ENCODE measurements at places on chromosomes 12 and 14.

DNA sequence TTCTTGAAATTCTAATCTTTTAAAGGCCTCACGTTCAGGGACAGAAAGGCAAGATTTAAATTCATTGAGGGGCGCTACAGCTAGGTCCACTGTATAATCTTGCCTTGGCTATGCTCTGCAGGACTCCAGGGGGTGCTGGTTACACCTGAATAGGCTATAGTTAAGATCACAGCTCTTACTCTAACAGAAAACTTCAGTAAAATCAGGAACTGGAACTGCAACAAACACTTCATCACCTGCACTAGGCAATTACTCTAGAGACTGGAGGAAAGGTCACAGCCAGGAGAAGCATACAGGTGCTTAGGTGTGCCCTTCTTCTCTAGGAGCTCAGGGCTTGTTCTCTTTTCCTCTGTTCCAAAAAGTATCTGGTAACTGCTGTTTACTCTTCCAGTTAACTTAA is 20.9 kb downstream of the SLCO1C1 start:
- DNase-seq, result no peak

DNA sequence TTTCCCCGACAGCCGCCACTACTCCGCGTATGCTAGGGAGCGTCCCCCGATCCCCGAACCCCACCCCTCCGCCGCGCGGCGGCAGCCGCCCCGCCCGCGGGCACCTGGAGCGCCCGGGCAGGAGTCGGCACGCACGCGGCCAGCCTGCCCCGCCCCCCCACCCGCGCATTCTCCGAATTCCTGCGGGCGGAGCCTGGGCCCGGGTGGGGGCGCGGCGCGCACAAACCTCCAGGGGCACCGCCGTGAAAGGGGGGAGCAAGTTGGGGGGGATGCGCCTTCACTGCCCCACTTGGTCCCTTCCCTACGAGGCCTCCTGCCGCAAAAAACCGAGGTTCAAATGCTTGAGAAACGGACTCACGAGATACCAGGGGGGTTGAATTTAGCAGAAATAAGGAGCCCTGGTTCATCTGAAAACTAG is 1.7 kb downstream of the AJUBA start:
- DNase-seq, result no peak

- DNase-seq, result no peak
Observed at GRCh38 chr14:37625597-37626595, 30.5 kb downstream of the TTC6 start.

GRCh38 chr12:2970744-2971143 is 11.5 kb downstream of the TEAD4 start:
- no peak for DNase-seq

DNA sequence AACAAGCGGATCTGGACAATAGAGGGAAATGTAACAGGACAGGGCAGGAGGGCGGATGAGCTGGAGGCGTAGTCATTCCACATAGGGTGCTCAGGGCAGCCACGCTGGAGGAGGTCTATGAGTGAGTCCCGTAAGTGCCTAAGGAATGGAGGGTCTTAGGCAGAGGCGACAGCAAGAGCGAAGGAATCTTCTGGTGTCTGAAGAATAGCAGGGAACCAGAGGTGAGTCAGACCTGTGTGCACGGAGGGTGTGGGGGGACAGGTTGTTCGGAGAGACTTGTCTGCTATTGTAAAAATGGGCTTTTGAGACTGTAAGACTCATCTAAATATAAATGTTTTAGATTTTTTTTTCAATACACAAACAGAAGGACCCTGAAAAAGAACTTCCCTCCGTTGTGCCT is 70.6 kb downstream of the SETD3 start:
- DNase-seq, result no peak

DNA sequence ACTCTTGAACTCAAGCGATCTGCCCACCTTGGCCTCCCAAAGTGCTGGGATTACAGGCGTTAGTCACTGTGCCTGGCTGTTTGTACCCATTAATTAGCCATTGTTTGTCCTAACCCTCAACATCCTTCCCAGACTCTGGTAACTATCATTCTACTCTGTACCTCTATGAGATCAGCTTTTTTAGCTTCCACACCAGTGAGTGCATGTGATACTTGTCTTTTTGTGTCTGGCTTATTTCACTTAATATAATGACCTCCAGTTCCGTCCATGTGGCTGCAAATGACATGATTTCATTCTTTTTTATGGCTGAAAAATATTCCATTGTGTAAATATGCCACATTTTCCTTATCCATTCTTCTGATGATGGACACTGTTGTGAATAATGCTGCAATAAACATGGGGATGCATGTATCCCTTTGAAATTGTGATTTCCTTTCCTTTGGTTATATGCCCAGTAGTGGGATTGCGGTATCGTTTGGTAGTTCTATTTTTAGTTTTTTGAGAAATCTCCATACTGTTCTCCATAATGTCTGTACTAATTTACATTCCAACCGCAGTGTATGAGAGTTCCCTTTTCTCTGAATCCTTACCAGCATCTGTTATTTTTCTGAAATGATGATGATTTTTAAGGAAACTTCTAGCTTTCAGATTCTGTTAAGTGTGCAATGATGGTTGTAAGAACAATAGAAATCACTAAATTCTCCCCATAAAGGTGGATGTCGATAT is 6.7 kb upstream of the PPP4R3A start:
- no peak for DNase-seq

GRCh38 chr12:90216815-90217214 is 508.2 kb upstream of the ATP2B1 start:
- no peak for DNase-seq

DNA sequence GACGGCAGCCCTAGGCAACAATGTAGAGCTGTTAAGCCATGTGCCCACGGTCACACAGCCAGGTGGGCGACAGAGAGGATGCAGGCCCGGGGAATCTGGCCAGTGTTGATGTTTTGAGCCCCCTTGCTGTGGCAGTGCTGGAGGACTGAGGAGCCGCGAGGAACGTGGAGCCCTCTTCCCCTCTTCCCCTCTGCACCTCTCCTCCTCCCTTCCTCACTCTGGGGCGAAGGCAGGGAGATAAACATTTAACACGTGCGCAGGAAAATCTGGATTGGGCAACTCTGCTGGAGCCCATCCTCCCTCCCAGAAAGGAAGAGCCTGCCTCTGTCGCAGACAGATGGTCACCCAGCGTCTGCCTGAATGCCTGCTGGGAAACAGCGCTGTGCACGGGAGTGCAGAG is 376.8 kb downstream of the FUT8 start:
- DNase-seq, result no peak

GRCh38 chr12:5944688-5945070 is 380 bp downstream of the ANO2 start:
- no peak for DNase-seq

DNA sequence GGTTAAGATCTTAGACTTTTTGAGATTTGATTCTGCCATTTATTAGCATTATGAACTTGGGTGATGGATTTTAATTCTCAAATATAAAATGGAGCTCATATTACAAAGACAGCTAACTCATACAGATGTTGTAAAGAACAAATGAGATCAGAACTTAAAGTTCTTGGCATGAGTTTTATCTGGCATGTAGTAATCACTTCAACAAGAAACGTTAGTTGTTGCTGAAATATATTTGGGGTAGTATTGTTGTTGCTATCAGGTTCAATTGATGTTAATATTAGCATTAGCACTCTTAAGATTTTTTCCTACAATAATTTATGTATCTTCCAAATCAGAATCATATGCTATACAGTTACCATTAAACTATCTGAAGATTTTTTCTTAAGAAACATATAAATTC is 71.0 kb downstream of the SLC6A15 start:
- DNase-seq, result no peak

DNA sequence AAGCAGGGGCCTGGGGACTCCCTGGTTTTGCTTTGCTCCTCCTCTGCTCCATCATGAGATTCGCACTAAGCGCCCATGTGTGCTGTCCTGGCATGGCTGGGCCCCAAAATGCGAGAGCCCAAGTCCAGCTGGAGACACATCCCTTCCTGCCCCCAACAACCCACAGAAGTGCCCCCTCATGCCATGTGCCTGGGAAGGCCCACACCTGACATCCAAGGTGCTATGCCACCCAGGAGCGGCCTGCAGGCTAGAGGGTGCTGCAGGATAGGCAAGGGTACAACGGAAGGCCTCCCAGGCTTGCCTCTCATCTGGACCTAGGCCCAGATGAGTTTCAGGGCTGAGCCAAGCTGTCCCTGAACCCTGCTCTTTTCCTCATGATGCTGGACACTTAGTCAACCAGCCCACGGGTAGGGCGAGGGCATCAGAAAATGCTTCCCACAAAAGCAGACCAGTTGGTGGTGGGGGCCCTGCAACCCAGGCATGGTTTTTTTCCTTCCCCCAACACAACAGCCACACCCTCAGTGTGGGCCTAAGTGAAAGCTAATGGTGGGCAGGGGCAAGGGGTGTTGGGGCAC is 13.2 kb upstream of the KRT80 start:
- no peak for DNase-seq

DNA sequence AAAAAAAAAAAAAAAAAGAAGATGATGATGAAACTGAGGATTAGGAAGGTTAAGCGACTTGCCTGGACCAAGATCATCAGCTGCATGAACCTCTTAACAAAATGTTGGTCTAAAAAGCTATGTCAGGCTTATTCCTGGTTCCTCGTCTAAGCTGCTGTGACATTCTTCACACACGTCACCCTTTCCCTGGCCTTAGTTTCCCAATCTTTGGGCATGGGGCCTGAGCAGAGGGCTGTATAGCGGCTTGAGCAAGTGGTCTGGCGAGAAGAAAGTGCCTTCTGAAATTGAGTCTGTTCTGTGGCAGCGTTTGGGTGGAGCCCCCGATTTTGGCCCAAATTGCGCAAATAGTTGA is 58.7 kb upstream of the CCND2 start:
- DNase-seq, result no peak

GRCh38 chr14:78875049-78875448 is 704.9 kb downstream of the NRXN3 start:
- DNase-seq, result no peak

- no peak for DNase-seq
Observed at GRCh38 chr12:65229441-65229840, 49.0 kb upstream of the MSRB3 start.

DNA sequence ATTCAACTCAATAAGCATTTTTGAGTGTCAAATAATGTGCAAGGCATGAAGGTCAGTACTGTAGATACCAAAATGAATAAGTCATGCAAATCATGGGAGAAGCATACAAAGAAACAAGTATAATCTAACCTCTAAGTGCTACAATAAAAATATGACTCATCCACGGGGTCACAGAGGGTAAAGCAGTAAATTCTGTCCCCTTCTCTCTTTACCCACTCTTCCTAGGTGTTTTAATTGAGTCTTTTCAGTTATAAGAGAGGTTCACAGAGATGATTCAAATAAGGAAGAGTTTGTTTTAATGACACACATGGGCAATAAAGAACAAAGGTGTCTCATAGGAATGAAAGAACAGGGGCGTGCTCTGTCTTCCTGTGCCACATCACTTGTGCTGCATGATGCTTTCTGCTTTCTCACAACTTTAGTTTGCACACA is 71.5 kb upstream of the DAAM1 start:
- DNase-seq, result no peak

DNA sequence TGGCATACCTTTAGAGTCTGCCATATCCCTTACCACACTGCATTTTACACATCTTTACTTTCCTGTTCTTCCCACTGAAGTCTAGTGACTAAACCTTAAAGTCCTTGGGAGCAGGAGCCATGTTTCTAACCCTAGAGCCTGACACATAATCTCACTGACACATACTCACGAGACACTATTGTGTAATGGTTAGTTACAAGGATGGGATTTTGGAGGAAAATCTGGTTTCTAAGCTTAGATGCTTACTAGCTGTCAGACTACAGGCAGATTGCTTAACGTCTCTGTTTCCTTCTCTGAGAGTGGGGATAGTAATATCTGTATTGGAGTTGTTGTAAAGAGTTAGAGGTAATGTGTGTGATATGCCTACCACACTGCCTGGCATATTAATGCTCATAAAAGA is 6.2 kb upstream of the DYRK4 start:
- no peak for DNase-seq

GRCh38 chr14:89241934-89242651 is 174.9 kb downstream of the FOXN3 start:
- DNase-seq, result no peak

- DNase-seq, result no peak
Observed at GRCh38 chr12:117485984-117486839, 124.8 kb upstream of the NOS1 start.

GRCh38 chr14:89108608-89109007 is 284.2 kb downstream of the TTC8 start:
- DNase-seq, result no peak

- DNase-seq, result no peak
Observed at GRCh38 chr12:61357496-61357895, 902.7 kb upstream of the USP15 start.

GRCh38 chr12:122304924-122305323 is 38.6 kb upstream of the VPS33A start:
- DNase-seq, result no peak

GRCh38 chr12:113955109-113955970 is 10.8 kb downstream of the RBM19 start:
- DNase-seq, result no peak

GRCh38 chr14:52607061-52607460 is 54.4 kb downstream of the GPR137C start:
- DNase-seq, result no peak

DNA sequence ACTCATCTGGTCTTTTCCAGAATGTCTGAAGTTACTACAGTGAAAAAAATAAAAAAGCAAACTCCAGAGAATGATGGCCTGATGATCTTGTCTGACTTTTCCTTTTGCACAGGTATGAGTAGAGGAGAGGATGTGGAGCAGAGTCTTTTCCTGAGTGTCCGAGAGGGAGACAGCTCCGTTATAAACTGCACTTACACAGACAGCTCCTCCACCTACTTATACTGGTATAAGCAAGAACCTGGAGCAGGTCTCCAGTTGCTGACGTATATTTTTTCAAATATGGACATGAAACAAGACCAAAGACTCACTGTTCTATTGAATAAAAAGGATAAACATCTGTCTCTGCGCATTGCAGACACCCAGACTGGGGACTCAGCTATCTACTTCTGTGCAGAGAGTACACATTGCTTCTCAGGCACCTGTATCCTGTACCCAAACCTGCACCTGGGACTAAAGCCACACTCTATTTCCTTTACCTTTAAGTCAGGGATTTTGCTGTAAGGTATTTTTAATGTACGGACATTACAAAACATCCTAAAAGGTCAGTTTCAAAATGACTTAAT is 75.8 kb upstream of the OR4E1 start:
- DNase-seq, result no peak

DNA sequence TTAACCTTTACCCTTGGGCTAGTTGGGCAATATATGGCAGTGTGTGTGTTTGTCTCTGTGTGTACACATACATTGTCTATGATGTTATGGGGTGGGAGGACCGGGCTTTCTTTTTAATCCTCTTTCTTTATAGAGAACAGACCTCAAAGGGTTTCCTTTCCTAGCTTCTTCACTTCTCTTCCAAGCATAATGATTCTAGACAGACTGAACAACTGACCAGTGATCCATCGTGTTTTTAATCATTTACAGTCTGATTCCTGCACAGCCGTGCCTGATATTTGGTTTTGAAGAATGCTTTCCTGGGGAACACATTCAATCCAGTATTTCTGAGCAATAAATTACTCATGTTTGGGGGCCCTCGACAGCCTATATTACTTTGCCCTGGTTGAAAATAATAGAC is 481.1 kb upstream of the DCN start:
- no peak for DNase-seq

GRCh38 chr14:100617410-100618317 is 30.4 kb upstream of the BEGAIN start:
- no peak for DNase-seq

GRCh38 chr14:103141117-103141796 is 18.0 kb downstream of the TNFAIP2 start:
- DNase-seq, result peak; percentile 74

- no peak for DNase-seq
Observed at GRCh38 chr14:102138535-102138934, 1.2 kb upstream of the WDR20 start.

Measured in GM10248 (cell line).